Smooth muscle cell of bladder (primary cell): ENCODE measurements at places on chromosomes 5 and 9. TPM values are rescaled to one million over a fixed set of nuclear protein-coding genes. Genes with fewer than 3 reads are reported as not detected.

MCC gene
- 64.7 and 91.6 TPM in 2 replicates for total RNA-seq

C5orf58 gene
- total RNA-seq = not detected in 2 replicates

ANKRD18A gene
- total RNA-seq = not detected in 2 replicates

FBN2 gene
- 87.2 and 153 TPM in 2 replicates for total RNA-seq

PRKACG gene
- not detected in 2 replicates for total RNA-seq

HSPA9 gene
- 302 and 320 TPM in 2 replicates for total RNA-seq

PHPT1 gene
- total RNA-seq = 203 and 206 TPM in 2 replicates

ANKRD31 gene
- total RNA-seq = 0.09 and 0.14 TPM in 2 replicates

AGXT2 gene
- total RNA-seq = not detected in 2 replicates

PDE6A gene
- total RNA-seq = under 0.01 TPM in 1 of 2 replicates, not detected in the other

GFRA3 gene
- total RNA-seq = not detected in 2 replicates

NRARP gene
- 0.09 and 0.14 TPM in 2 replicates for total RNA-seq

LCN10 gene
- not detected in 2 replicates for total RNA-seq

LOX gene
- 94.2 and 171 TPM in 2 replicates for total RNA-seq

LAMC3 gene
- total RNA-seq = 0.09 and 0.28 TPM in 2 replicates

AIF1L gene
- under 0.01 TPM in 2 replicates for total RNA-seq

PMPCA gene
- 35.4 and 47.1 TPM in 2 replicates for total RNA-seq

ZNF782 gene
- 1.8 and 2.4 TPM in 2 replicates for total RNA-seq

ZNF462 gene
- total RNA-seq = 12.9 and 16.1 TPM in 2 replicates

CCNO gene
- not detected in 2 replicates for total RNA-seq

SLC6A7 gene
- not detected in 2 replicates for total RNA-seq

TOR4A gene
- 11.0 and 13.5 TPM in 2 replicates for total RNA-seq

TMEM215 gene
- not detected in 2 replicates for total RNA-seq

PDLIM4 gene
- total RNA-seq = 27.7 and 53.3 TPM in 2 replicates

DOCK2 gene
- total RNA-seq = 2.0 and 4.4 TPM in 2 replicates

HARS2 gene
- 24.6 and 27.1 TPM in 2 replicates for total RNA-seq

KIF12 gene
- not detected in 2 replicates for total RNA-seq

TSSK1B gene
- 0.09 and 0.14 TPM in 2 replicates for total RNA-seq

P4HA2 gene
- 243 and 574 TPM in 2 replicates for total RNA-seq

SPINK13 gene
- total RNA-seq = 2.4 and 4.5 TPM in 2 replicates

PKN3 gene
- 0.55 and 0.85 TPM in 2 replicates for total RNA-seq

CARTPT gene
- not detected in 2 replicates for total RNA-seq

CDK5RAP2 gene
- 20.8 and 27.5 TPM in 2 replicates for total RNA-seq
